Calu3 (cell line): ENCODE measurements at places on chromosomes 12 and 14. TPM values are rescaled to one million over a fixed set of nuclear protein-coding genes. Genes with fewer than 3 reads are reported as not detected.
A peak's percentile ranks its signal among the peaks of the same experiment; 100 is the strongest.

DNA sequence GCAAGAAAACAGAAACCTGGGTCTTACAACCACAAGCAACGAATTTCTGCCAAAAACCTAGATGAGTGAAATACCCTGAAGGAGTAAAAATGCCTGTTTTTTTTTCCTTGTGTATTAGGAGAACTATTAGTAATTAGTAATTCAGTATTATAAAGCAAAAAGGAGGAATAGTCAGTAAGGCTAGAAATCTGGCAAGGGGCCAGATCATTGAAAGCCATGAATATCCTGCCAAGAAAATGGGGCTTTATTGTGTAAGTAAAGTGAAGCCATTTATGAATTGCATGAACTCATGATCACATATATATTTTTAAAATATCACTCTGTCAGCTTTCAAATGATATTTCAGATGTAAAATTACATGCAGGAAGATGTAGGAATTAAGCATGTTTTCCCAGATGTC, 57.9 kb downstream of the TXNDC16 start:
- no peak for DNase-seq

GRCh38 chr12:93616584-93617101, 44.2 kb downstream of the SOCS2 start:
- no peak for DNase-seq

DNA sequence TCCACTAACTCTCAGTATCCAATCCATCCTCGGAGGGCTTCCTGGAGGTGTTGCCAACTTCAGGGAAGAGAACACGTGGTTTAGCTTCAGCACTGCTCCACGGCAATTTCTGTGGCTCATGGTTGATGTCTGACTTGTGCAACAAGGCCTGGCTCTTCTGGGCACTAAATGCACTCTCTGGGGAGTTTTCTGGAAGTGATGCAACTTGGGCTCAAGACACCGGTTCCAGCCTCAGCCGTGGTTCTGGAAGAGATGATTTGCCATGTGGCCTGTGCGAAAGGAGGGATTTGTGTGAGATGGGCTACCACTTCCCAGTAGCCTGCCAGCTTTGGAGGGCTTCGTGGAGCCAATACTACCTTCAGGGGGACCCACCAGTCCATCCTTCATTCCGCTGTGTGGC, 118.6 kb upstream of the RTL1 start:
- DNase-seq = no peak

GRCh38 chr12:46299851-46300250, 31.0 kb upstream of the SLC38A1 start:
- no peak for DNase-seq

- DNase-seq = no peak
Observed at GRCh38 chr12:52207106-52207505, 15.3 kb upstream of the KRT80 start.

GRCh38 chr14:29558516-29558915, 369.1 kb downstream of the PRKD1 start:
- DNase-seq = no peak

GRCh38 chr12:6724409-6724797, 557 bp downstream of the COPS7A start:
- peak; percentile 16 for DNase-seq

Gene ARHGAP9
- 0.39 TPM in 1 of 2 replicates, not detected in the other for total RNA-seq

Gene TEX52
- not detected in 2 replicates for total RNA-seq

Gene PRB2
- total RNA-seq = not detected in 2 replicates

- DNase-seq = no peak
Observed at GRCh38 chr14:24439830-24440605, 2.6 kb downstream of the SDR39U1 start.

Gene PLEK2
- total RNA-seq = 34.8 and 39.5 TPM in 2 replicates

DNA sequence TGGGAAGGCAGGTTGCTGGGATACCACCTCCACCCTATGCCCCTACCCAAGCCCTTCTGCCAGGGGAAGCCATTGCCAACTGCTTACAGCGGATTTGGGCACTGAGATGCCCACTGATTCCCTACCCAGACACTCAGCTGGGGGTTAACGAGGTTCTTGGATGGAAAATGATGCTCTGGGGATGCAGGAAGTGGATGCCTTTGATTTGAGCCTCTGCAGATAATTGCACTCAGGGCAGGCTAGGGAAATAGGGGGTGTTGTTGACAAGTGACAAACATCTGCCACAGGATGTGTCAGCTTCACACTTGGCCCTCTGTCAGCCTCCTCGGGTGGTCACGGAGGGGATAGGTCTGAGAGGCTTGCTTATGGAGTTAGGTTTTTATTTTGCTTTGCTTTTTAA, 57.4 kb downstream of the RPH3A start:
- no peak for DNase-seq

DNA sequence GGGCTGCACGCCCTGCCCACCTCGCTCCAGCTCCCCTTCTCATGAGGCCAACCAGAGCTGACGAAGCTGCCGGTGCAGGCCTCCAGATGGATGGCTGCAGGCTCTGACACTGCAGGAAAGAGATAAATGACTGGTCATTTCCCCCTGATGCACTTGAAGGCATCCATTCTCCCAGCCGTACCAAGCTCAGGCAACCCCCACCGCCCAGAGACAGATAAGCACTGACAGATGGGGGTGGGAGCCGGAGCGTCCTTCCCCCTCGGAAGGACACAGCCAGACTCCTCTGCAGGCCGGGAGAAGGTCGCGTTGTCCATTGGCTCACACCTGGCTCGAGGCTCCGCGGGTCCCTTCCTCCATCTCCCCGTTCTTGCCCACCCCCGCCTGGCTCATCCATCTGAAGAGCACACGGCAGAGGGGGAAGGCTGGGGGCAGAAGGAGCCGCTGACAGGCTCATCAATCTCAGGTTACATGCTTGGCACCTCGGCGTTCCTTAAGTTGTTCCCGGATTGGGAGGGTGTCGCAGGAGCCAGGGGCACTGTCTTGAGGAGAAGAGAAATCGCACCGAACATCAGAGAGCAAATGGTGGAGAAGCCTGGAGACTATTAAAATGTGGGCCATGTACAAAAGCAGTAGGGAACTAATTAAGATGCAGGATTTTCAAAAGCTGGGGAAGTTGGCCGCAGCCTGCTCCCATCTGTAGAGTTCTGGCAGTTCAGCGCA, 151.6 kb downstream of the DPF3 start:
- DNase-seq = no peak

- no peak for DNase-seq
Observed at GRCh38 chr12:13790317-13790716, 191.1 kb downstream of the GRIN2B start.

DNA sequence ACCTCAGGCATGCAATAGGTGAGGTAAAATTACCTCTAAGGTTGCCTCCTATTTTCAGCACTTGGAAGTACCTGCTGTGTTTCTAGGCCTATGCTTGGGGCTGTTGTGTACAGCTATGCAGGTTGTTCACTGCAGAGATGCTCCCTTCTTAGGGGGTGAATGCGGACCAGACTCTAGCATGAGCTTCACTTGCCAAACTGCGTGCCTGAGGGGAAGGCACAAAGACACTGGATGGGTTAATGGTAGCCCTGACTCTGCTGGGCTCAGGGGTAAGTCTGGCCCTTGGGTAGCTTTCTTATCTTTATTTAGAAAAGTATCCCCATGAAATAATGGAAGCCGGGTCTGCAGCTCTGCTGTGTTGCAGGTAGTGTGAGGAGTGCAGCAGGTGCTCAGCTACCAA, 35.7 kb downstream of the B4GALNT3 start:
- DNase-seq = no peak

- no peak for DNase-seq
Observed at GRCh38 chr12:103657331-103657730, 70.3 kb downstream of the STAB2 start.

GRCh38 chr12:6975297-6976032, 4.8 kb downstream of the EMG1 start:
- DNase-seq = no peak

GRCh38 chr14:68621400-68622365, 171.2 kb downstream of the ZFP36L1 start:
- DNase-seq = no peak

- no peak for DNase-seq
Observed at GRCh38 chr14:20343862-20344220, 406 bp downstream of the PARP2 start.

GRCh38 chr12:72077111-72077820, 138.6 kb downstream of the TPH2 start:
- no peak for DNase-seq

Gene MYO1A
- 0.31 and 1.5 TPM in 2 replicates for total RNA-seq

DNA sequence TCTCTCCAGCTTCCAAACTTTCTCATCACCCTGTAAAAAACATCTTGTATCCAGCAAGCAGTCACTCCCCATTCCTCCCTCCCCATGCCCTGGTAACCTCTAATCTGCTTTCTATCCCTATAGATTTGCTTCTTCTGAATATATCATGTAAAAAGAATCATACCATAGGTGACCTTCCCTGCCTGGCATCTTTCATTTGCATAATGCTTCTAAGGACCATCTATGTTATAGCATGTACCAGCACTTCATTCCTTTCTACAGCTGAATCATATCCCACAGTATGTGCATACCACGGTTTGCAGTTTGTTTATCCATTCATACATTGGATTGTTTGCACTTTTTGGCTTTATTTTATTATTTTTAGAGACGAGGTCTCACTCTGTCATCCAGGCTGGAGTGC, 22.9 kb upstream of the VPS37B start:
- no peak for DNase-seq

- no peak for DNase-seq
Observed at GRCh38 chr12:55847033-55847432, 4.3 kb upstream of the MMP19 start.
